ENCODE measurements at places on chromosomes 11 and 22.

DNA sequence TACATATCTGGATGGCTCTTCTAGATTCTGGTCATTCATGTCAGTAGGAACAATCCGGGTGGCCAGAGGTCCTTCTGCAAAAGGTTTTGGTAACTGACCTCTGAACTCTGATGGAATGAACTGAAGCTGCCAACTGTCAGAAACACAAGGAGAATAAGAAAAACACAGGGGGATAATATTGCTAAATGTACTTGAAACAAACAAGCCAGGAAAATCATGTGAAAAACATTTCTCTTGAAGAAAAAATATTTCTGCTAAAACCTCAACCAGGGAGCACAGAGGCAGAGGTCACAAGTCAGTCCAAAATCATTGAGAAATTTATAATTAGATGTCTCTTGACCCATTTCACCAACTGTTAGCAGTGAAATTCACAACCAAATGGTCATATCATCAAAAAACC lies 35.2 kb downstream of the ALG9 start:
- no peaks in the 10 kb centered on the region for H3K4me1 ChIP-seq
- no peak for DNase-seq
- H3K27me3 ChIP-seq, result no peaks in the 10 kb centered on the region
- H3K36me3 ChIP-seq, result peaks cover 19% of the 10 kb centered on the region
- no peak overlapping the region for H3K4me3 ChIP-seq
- no peak overlapping the region for H3K27ac ChIP-seq

GRCh38 chr11:72431846-72432245 lies 2.5 kb downstream of the CLPB start:
- peaks cover 16% of the 10 kb centered on the region for H3K4me1 ChIP-seq
- no peaks in the 10 kb centered on the region for H3K36me3 ChIP-seq
- no peaks in the 10 kb centered on the region for H3K27me3 ChIP-seq
- DNase-seq, result no peak
- H3K4me3 ChIP-seq, result no peak overlapping the region

DNA sequence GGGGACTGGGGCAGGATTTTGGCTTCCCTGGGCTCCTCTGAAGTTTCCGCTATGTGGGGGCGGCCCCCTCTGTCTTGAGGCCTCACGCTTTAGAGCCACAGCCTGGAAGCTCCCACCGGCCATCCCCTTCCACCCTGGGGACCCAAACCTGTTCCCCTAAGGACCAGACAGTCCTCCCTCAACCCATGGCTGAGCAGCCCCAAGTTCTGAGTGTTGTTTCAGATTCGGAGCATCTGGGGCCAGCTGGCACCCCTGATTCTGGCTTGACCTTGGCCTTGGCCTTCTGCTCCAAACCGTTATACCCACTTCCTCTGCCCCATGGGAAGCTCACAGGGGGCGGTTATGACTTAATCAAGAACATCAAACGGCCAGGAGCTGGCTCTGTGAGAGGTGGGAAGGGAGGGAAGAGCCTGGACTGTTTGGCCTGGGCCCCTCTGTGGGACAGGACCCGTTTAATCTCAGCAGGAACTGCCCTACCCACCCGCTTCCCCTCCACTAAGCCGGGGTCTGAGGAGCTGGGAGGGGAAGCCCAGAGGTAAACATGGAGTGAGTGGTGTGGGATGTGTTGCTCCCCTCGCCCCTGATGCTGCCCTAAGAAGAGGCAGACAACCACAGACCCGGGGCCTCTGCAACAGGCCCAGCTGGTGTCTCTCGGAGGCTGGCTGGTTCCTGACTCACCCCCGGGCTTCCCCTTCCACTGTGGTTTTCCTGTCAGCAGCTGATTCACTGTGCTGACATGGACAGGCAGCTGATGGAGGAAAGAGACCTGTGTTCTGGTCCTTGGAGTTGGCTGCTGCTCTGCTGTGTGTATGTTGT lies 3.4 kb downstream of the CD82 start:
- DNase-seq, result peak; percentile 72
- H3K36me3 ChIP-seq, result no peaks in the 10 kb centered on the region
- H3K4me3 ChIP-seq, result peak overlapping the region; percentile 9
- H3K4me1 ChIP-seq, result peaks cover 72% of the 10 kb centered on the region

- H3K4me3 ChIP-seq, result no peak overlapping the region
- no peak overlapping the region for H3K27ac ChIP-seq
These were observed 143.5 kb upstream of the B3GAT1 start for GRCh38 chr11:134555510-134555909.

DNA sequence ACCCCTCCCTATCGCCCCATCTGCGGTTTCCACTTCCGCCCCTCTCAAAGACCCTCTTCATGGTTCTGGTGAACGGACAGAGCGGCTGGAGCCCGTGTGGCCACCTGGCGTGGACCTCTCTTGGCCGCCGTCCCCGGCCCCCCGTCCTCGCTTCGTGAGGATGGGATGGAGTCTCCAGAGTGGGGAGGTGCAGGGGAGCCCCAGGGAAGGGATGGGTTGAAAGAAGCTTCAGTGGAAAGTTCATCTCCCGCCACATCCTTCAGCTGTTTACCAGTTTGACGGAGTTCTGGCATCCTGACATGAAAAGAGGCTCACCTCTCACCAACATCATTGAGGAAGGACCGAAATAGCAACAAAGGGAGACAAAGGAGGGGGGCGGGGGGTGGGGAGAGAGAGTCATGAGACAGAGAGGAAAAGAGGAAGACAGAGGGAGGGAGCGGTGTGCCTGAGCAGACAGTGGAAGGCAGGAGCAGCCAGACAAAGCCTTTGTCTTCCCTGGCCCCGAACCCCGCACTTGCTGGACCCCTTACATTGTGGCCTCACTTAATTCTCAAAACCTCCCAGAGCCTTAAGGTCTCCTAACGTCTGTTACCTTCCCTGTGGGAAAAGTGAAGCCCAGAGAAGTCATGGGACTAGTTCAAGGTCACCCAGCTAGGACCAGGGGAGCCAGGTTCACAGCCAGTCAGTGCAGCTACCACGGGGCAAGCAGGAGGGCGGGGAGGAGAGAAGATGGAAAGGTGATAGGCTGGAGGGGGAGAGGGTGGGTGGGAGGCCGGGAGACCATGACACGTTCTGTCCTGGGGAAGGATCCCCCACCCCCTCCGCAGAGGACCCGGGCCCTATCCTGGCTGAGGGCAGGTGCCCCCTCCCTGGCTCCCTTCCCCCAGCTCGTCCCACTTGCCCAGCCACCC lies 54.9 kb downstream of the CD6 start:
- no peak for DNase-seq
- peaks cover 21% of the 10 kb centered on the region for H3K4me1 ChIP-seq
- H3K36me3 ChIP-seq, result no peaks in the 10 kb centered on the region
- no peak overlapping the region for H3K4me3 ChIP-seq

GRCh38 chr22:35353318-35353717 lies 27.6 kb upstream of the HMOX1 start:
- no peaks in the 10 kb centered on the region for H3K27me3 ChIP-seq
- DNase-seq, result no peak
- H3K4me1 ChIP-seq, result peaks cover 13% of the 10 kb centered on the region
- no peak overlapping the region for H3K4me3 ChIP-seq

DNA sequence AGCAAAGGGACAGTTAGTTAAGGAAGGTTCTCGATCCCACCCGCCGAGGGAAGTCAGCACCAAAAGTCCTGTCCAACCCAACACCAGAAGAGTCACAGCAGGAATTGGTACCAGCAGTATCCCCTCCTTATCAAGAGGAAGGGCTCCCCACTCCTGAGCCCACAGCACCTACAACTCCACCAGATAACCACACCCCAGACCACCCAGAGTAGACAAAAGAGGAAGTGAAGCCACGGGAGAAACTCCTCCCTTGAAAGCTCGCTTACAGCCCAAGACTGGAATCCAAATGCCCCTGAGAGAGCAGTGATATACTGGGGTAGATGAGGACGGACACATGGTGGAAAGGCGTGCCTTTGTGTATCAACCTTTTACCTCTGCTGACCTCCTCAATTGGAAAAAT lies 7.3 kb upstream of the CD5 start:
- no peak overlapping the region for H3K4me3 ChIP-seq
- H3K27me3 ChIP-seq, result no peaks in the 10 kb centered on the region
- no peaks in the 10 kb centered on the region for H3K4me1 ChIP-seq
- no peak for DNase-seq

GRCh38 chr11:130330101-130330684 lies 15.5 kb upstream of the ZBTB44 start:
- DNase-seq, result no peak
- H3K27me3 ChIP-seq, result no peaks in the 10 kb centered on the region
- no peak overlapping the region for H3K4me3 ChIP-seq
- H3K36me3 ChIP-seq, result no peaks in the 10 kb centered on the region
- no peaks in the 10 kb centered on the region for H3K4me1 ChIP-seq
- no peak overlapping the region for H3K27ac ChIP-seq

DNA sequence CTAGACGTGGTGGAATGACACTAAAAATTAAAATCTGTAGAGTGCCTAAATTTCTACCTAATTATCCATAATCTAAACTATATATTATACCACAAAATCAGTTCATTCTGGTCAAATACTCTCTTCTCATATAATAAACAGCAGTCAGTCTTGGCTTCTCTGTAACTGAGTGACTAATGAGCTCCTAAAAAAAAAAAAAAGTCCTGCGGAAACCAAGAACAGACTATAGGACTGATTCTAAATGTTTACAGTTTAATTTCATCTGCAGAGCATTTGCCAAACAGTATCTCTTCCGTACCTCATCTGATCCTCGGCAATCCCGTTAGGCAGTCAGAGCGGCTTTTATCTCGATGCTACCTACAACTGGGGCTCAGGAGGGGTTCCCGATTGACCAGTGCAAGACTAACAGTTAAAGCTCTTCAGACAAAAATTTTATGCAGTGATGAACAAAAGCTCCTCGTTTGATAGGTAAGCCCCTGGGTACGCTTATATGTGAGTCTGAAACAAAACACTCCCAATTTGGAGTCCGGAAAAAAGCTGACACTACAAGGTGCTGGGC lies 686 bp downstream of the KIF18A start:
- no peak for DNase-seq
- H3K4me1 ChIP-seq, result peaks cover 39% of the 10 kb centered on the region
- peak overlapping the region; percentile 67 for H3K4me3 ChIP-seq
- no peaks in the 10 kb centered on the region for H3K27me3 ChIP-seq
- no peaks in the 10 kb centered on the region for H3K36me3 ChIP-seq
